Activated CD4-positive, alpha-beta T cell treated with anti-CD3 and anti-CD28 coated beads, Interleukin-2, Interleukin-6, amounts not matched to agents 100 ng/mL and 50 ng/mL, durations not matched to agents 16 hours and 8 hours (primary cell): ENCODE measurements at places on chromosomes 12 and 14.

- DNase-seq, result no peak
Measured at GRCh38 chr14:25371068-25371467, 321.1 kb upstream of the STXBP6 start.

DNA sequence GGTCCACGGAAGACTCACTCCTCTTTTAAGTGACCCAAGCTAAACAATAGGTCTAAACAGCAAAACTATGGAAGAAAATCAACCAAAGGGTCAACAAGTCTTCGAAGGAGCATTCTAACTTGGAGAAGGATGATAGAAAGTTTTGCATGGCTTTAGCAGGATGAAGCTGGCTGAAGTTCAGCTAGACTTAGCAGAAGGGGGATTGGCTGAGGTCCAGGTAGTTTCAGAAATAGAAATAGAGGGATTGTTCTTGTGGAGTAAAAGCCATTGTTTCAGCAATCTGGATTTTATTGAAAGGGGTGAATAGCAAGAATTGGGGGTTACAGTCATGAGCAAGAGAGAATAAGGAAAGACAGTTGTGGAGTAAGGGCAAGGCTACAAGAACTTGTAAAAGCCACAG lies 84.7 kb upstream of the TSPAN8 start:
- no peak for DNase-seq

DNA sequence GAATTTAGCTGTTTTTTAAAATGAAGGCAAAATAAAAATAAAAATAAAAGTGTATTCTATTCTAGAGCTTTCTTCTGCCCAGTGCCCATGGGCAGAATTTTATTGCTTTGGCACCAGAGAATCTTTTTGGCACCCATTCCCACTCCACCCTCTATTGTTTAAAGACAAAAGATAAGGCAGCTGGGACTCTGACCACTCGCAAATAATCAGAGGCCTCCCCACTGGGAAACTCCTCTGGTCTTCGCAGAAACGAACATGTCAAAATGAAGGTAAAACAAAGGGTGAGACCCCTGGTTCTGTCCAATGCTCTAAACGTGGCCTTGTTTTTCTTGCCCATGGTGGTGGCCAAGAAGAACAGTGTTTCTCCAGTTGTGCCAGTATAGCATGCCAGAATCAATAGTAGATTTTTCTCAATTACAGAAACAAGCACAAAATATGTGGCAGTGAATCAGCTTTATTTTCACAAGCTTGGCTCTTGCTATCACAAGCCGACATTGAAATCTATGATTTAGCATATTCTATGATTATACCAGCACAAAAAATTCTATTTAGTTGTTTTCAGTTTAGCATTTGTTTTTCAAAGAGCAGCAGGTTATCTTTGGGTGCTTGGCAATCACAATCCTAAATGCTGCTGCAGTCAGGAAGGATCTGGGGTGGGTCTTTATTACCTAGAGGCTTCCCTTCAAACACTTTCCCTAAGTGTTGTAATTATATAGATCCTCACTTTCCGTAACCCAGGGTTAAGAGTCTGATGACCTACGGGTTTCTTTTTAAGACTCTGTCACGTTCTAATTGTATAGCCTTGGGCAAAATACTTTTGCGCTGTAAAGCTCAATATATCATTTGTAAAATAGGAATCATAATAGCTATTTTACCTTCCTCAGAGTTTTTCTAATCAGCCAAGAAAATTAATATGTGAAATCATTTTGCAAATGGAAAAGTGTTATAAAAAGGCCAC lies 50.5 kb downstream of the KITLG start:
- DNase-seq, result no peak

DNA sequence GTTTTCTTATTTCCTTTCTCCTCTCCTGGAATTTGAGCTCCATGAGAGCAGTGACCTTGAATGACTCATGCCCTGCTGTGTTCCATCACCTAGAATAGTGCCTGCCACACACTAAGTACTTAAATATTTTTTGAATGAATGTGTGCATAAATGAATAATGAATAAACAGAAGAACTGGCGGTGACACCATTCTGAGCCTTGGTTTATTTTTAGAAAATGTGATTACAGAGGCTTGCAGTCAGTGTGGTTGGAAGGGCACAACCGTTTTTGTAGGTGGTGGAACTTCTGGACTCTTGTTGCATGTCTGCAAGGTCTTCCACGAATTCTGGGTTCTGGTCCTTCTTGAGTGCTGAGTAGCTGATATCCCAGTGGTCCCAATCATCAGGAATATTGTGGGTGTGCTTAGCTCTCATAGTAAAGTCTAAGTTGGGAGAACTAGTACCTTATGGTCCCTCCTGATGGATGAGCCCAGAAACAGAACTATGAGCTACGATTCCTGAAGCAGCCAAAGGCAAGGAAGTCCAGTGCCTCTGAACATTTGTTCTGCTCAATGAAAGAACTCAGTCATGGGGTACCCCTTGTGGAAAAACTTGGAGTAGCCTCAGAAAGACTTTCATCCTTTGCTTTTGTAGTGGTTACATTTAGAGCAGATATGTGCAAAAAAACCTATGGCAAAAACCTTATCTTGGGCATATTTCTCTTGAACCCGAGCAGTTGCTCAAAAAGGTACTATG lies 28.8 kb upstream of the BHLHE41 start:
- DNase-seq, result no peak
